ENCODE measurements at places on chromosomes 16 and 17. TPM values are rescaled to one million over a fixed set of nuclear protein-coding genes. Genes with fewer than 3 reads are reported as not detected.

GRCh38 chr16:72992142-72992601, 55.8 kb downstream of the ZFHX3 start:
- DNase-seq: no peak

DNA sequence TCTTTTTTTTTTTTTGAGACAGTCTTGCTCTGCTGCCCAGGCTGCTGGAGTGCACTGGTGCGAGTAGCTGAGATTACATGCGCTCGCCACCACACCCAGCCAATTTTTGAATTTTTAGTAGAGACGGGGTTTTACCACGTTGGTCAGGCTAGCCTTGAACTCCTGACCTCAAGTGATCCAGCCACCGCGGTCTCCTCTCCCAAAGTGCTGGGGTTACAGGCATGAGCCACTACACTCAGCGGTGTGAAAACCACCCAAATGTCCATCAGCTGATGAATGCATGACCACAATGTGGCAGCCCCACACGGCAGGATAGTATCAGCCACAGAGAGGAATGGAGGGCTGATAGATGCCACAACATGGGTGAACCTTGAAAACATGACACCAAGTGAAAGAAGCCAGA, 2.1 kb downstream of the P2RX5 start:
- no peak for DNase-seq

Gene KRT15
- 37.1 TPM for total RNA-seq

- no peak for DNase-seq
These were observed 852.1 kb downstream of the CDH11 start for GRCh38 chr16:64269756-64270155.

Gene C17orf100
- total RNA-seq: 0.76 TPM
